ENCODE measurements at places on chromosomes 3 and 15. TPM values are rescaled to one million over a fixed set of nuclear protein-coding genes. Genes with fewer than 3 reads are reported as not detected.

Gene WDR93
- total RNA-seq, result 1.7 TPM

GRCh38 chr3:186322761-186323160, 39.3 kb downstream of the DGKG start:
- DNase-seq, result no peak
- H3K27me3 ChIP-seq, result no peaks in the 10 kb centered on the region
- H3K4me1 ChIP-seq, result no peaks in the 10 kb centered on the region
- H3K27ac ChIP-seq, result no peak overlapping the region
- H3K4me3 ChIP-seq, result no peak overlapping the region
- H3K36me3 ChIP-seq, result no peaks in the 10 kb centered on the region

GRCh38 chr15:51775967-51776816, 24.8 kb downstream of the TMOD2 start:
- peak; percentile 42 for DNase-seq
- no peaks in the 10 kb centered on the region for H3K4me1 ChIP-seq
- H3K36me3 ChIP-seq, result no peaks in the 10 kb centered on the region
- H3K27me3 ChIP-seq, result no peaks in the 10 kb centered on the region
- H3K4me3 ChIP-seq, result no peak overlapping the region
- no peak overlapping the region for H3K27ac ChIP-seq

GRCh38 chr3:19931180-19931692, 2.8 kb downstream of the EFHB start:
- no peaks in the 10 kb centered on the region for H3K36me3 ChIP-seq
- DNase-seq, result no peak
- no peaks in the 10 kb centered on the region for H3K27me3 ChIP-seq
- H3K4me1 ChIP-seq, result no peaks in the 10 kb centered on the region

DNA sequence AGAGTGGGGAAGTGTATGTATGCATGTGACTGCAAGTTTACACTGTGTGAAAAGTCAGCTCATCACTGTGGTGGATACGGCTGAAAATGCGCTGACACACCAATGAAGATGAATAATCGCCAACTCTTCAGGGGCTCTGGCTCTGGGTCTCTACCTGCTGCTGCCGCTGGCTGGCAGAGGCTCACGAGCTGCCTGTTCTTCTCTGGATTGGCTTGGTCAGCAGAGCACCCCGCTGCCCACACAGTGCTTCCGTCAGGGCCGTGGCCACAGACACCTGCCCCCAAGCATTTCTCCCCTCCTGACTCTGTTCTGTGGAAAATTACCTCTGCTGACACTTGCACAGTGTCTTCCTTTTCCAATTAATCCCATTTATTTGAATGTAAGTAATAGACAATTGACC, 215.5 kb downstream of the GAP43 start:
- no peak overlapping the region for H3K27ac ChIP-seq
- peak; percentile 19 for DNase-seq
- H3K36me3 ChIP-seq, result no peaks in the 10 kb centered on the region

Data from upper lobe of left lung (tissue), 6 donors.